ENCODE measurements at places on chromosomes 5 and 9.

GRCh38 chr9:12874395-12874794 is 99.6 kb downstream of the LURAP1L start:
- DNase-seq, result no peak

- DNase-seq, result no peak
Measured at GRCh38 chr9:92359394-92359995, 33.7 kb downstream of the CENPP start.

DNA sequence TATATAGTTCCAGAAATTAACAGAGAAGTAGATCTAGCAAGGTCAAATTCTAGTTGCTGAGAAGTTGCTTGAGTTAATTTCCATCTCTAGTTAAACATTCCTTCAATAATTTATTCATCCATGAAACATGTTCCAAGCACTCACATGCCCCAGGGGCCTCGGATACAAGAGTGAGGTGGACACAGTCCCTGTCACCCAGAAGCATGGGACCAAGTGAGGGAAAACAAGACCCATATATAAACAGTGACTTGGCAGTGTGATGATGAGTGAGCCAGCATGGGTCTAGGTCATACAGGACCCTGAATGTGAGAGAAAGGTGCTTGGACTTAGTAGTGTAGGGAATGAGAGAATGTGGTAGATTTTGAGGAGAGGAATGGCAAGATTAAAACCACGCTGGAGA is 216.9 kb downstream of the TTLL11 start:
- no peak for DNase-seq

DNA sequence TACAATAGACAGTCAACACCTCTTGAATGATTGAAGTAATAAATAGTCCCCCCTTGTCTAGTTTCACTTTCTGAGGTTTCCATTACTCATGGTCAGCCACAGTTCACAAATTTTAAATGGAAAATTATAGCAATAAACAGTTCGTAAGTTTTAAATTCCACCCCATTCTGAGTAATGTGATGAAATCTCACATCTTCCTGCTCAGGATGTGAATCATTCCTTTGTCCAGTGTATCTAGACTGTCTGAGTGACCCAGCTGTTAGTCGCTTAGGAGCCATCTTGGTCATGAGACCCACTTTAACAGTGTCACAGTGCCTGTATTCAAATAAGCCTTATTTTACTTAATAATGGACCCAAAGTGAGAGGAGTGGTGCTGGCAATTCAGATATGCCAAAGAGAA is 311.6 kb upstream of the PRR16 start:
- DNase-seq, result no peak

- no peak for DNase-seq
Measured at GRCh38 chr5:133425222-133425621, 187.1 kb downstream of the FSTL4 start.

GRCh38 chr9:22045423-22045822 is 36.3 kb upstream of the CDKN2B start:
- no peak for DNase-seq

GRCh38 chr5:139565411-139566305 is 4.5 kb downstream of the UBE2D2 start:
- DNase-seq, result no peak
